ENCODE measurements at places on chromosomes 6 and 20. TPM values are rescaled to one million over a fixed set of nuclear protein-coding genes. Genes with fewer than 3 reads are reported as not detected.

DNA sequence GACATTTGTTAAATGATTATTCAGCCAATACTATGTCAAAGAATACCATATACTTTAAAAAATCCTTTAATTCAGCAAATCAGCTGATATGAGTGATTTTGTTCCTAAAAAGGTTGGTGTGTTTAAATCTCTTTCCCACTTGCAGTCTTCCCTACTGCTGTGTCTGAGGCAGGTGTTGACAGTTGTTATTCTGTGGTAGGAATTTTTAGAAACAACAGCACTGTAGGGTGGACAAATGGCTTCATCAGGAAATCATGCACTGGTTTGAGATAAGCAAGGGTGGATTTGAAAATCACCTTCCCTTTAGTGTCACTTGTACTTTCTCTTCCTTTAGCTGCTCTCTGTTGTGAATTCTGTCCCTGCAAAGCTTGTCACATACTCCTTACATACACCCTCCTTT is 213.7 kb upstream of the SGK1 start:
- no peak for DNase-seq

DNA sequence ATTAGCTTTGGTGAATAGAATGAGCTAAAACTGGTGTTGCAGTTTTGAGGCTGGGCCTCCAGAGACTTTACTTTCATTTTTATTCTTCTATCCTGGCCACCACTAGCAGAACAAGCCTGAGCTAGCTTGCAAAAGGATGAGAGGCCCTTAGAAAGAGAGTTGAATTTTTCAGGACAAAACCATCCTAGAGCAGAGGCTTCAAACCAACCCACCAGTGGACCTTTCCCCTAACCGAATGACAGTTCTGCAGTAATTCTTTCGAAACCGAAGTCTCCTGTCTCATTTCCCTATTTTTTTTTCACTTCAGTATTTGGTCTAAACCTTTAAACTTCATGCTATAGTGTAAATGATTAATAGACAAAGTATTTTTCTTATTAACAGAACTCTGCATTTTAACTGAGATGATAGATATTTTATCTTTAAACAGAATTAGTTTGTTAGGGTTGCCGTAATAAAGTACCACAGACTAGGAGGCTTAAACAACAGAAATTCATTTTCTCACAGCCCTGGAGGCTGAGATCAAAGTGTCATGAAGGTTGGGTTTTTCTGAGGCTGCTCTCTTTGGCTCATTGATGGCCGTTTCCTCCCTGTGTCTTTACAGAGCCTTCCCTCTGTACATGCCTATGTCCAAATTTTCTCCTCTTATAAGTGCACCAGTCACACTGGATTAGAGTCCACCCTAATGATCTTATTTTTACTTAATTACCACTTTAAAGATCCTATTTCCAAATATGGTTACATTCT is 80.6 kb upstream of the PAK5 start:
- DNase-seq = no peak

DNA sequence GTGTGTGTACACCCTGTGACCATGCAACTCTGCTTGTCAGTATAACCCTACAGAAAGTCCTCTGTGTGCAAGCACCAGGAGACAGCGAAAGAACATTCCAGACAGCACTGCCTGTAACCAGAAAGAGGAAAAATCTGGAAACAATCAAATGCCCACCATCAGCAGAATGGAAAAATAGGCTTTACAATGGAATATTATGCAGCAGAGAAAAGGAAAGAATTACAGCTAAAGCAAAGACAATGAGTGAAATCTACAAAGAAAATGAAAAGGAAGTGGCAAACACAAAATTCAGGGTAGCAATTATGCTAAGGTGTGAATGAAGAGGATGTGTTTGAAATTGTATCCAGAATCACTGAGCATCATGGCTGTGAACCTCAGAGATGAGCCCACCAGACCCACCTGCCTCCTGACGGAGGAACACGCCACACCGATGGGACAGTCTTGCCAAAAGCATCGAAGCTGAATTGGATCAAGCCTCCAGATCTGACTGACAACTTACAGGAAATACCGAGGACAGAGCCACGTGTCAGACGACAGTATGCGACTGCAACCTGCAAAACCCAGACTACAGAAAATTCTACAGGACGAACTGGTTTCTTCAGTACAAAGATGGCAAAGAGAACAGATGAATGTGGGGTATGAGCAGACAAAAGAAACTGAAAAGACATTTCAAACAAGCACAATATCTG is 133.2 kb downstream of the NFATC2 start:
- no peak for DNase-seq

- no peak for DNase-seq
These were observed 96.0 kb upstream of the SNX9 start for GRCh38 chr6:157726892-157727628.

- DNase-seq = no peak
These were observed 648.4 kb upstream of the NRSN1 start for GRCh38 chr6:23477586-23477985.

GRCh38 chr6:90914312-90914711 is 327.4 kb upstream of the MAP3K7 start:
- DNase-seq = no peak

DNA sequence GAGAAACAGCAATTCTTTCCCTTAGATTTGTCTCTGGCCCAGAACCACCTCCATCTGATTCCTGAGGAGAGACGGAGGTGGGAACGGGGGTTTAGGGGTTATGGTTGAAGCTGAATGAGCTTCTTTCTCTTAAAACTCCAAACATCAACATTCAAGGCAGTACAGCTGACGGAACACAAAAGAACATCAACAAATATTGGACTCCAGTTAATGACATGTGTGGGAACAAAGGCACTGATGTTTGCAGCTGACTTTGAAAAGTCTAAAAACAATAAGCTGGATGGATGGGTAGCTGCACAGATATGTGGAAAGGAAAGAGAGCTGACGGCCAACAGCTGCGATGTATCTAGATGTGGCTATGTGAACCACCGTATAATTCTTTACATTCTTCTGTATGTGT is 256.5 kb downstream of the SOD2 start:
- DNase-seq = no peak

Gene KIF25
- not detected for total RNA-seq

Gene ENPP4
- total RNA-seq = 6.6 TPM

Gene HMGCLL1
- not detected for total RNA-seq

Gene ARFGAP1
- total RNA-seq = 77.6 TPM

Gene RSPH9
- total RNA-seq = not detected

Gene OARD1
- 35.3 TPM for total RNA-seq

Gene CCN5
- total RNA-seq = not detected

Gene HLA-DPA1
- total RNA-seq = 13.3 TPM

Gene CDS2
- total RNA-seq = 34.3 TPM
